ENCODE measurements at places on chromosomes 5 and 9.

DNA sequence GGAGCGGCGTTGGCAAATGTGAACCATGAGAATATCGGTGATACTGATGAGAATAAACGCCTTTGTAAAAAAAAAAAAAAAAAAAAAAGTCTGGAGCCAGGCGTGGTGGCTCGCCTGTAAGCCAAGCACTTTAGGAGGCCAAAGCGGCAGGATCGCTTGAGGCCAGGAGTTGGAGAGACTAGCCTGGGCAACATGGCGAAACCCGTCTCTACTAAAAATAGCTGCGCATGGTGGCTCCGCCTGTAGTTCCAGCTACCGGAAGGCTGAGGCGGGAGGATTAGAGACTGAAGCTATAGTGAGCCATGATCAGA lies 425 bp upstream of the NFX1 start:
- no peak for DNase-seq

DNA sequence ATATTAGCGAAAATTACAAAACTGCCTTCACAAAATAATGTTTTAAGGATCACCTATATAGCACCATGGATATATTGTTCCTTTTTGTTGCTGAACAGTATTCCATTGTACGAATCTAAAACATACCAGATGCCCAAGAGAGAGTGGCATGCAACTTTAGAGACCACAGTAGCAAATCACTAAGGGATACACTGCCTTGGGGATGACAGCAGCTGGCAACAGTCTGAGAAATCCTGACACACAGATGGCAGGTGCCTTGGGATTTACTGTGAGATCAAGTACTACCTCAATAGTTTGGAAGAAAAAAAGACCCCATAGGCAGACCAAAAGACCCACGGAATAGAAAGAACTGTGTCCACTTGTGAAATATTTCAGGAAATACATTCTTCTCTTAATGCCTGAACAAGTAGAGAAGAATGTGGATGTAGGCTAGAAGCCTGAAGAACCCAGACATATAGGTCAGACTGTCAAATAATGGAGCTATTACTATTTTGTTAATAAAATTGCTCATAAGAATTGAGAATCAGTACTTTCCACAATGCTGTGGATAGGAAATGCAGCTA lies 53.4 kb downstream of the PLPP1 start:
- DNase-seq = no peak

- no peak for DNase-seq
Measured at GRCh38 chr5:154493274-154493673, 15.2 kb upstream of the HAND1 start.

GRCh38 chr9:84123648-84124406 lies 143.2 kb downstream of the RMI1 start:
- no peak for DNase-seq

- DNase-seq = no peak
Measured at GRCh38 chr5:83374547-83374946, 97.0 kb upstream of the VCAN start.

GRCh38 chr5:139971202-139971725 lies 71.8 kb downstream of the NRG2 start:
- DNase-seq = no peak

- no peak for DNase-seq
Measured at GRCh38 chr5:151029179-151030055, 9.0 kb downstream of the GPX3 start.

GRCh38 chr5:168066536-168067208 lies 224.8 kb upstream of the WWC1 start:
- DNase-seq = no peak

- no peak for DNase-seq
Measured at GRCh38 chr5:53946405-53947100, 363.8 kb downstream of the ARL15 start.

DNA sequence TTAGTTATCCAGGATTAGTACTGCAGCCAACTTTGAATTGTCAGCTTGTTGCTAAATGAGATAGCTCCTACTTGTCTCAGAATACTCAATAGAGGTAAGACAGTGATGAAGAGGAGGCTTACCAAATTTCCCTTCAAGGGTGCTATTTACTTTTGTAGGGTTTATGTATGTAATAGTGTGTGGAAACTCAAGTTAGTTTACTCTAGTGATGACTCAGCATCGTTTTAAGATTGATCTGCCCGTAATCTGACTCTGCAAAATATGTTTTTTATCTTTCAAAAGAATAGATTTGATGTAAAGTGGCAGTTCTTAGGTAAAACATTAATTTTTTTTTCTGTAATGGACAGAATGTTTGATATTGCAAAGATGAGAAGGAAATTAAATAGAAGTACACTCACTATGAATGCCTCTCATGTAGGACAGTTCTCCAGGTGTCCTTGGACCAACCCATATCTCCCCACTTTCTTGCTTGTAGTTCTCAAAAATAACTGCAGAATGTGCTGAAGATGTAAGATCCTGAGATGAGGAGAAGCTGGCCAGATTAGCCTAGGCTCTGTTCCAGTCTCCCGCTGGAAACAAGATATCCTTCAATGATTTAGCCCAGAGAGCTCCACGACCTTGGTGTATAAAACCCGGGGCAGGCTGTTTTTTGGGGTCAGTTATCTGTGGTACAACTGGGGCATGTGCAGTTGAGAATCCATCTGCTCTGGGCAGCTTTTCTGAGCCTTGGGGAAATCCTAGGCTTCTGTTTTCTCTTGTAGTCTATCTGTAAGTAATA lies 24.4 kb upstream of the MROH2B start:
- DNase-seq = no peak

DNA sequence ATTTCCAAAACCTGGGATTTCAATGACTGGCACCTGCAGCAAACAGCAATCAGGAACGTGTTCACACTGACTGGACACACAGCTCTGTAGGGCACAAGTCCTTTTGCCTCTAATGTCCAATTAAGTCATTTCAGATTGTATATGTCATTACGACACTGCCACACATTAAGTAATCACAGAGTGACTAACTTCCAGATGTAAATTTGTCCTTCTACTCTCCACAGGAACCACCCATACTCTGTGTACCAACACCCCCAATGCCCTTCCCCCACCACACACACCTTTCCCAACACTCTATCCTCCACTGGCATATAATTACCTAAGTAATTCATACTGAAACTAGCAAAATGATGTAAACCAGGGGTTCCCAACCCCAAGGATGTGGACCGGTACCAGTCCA lies 30.5 kb downstream of the LARS1 start:
- peak; percentile 10 for DNase-seq

GRCh38 chr9:84314306-84314705 lies 26.3 kb downstream of the SLC28A3 start:
- DNase-seq = no peak

DNA sequence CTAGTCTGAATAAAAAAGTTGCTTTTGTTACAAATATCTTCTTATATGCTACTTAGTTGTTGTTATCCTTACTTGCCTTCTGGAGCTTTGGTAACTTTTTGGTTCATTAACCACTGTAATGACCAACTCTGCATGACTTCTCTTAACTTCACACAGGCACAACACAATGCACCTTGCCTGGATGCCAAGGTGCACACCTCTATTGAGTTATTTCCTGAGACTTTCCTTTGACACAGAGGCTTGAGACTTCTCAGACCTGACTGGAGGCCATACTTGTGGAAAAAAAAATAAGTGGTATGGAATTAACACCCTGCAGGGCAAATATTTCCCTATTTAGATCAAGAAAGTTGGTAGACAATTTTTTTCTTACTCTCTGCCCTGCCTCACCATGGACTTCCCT lies 1925.6 kb downstream of the EFNA5 start:
- no peak for DNase-seq

DNA sequence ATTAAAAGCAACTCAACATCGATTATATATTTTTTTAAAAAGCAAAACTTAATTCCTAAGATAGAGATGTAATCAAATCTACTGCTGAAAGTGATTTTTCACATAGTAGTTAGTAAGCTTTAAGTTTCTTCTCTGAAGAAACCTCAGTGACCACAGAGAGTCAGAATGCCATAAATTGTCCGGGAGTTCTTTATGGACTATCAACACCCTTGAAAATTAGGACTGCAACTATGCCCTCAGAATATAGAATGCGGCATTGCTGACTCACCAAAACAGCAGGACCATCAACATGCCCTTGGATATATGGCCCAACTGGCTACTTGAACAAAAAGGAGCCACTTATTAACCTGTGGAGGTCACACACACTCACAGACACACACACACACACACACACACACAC lies 228.9 kb upstream of the SNX2 start:
- no peak for DNase-seq

DNA sequence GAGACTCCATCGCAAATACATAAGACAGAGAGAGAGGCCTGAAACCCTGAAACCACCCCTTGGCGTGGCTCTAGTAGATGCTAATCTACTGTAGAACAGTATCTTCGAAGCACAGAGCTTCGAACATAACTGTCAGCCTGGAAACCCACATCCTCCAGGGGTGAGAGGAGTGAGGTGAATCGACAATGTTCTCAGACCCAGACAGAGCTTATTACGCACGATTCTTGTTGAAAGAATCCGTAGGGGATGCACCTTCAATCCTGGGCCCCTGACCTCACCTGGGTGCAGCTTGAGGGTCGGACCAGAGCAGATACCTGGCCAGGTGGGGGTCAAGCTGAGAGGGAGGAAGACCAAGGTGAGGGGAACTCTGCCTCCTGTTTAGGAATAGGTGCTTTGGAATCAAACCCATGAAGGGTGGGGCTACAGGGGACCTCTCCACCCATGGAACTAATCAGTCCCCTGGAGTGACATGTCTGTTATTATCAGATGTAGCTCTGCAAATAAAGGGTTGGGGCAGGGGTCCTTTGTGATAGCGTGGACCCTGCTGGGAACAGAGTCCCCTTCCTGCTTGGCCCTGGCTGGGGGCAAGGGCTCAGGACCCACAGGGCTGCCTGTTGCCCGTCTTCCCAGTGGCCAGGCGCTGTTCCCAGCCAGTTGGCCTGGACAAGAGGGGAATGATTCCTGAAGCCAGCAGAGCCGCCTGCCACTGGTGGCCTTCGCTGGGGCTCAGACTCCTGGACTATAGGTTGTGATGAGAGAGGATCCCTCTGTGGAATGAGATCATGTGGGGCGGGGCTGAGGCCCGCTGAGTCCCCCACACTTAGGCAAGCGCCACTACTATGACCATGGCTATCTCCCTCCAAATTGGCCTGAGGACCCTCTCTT lies 41.2 kb downstream of the DBH start:
- DNase-seq = peak; percentile 86

DNA sequence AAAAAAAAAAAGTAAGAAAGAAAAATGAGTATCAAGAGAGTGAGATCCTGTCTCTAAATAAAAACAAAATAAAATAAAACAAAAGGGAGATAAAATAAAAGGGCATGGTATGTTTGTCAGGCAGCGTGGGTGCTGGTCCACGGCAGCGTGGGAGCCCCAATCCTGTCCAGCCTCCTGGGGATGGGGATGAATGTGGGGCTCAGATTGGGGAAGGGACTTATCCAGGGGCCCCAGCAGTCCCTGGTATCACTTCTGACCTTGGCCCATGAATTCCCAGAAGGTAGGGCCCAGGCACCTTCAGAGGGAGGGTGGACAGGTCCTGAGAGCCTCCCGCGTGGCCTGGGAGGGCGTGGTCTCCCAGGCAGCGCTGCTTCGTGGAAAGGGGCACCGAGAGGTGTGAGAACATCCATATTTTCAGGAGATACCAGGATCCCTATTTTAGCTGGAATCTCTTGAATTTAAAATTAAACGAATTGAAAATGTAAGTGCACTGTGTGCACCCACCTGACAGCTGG lies 71.2 kb downstream of the ZNF354C start:
- no peak for DNase-seq

- peak; percentile 24 for DNase-seq
Measured at GRCh38 chr9:76018761-76019160, 128.3 kb downstream of the PCSK5 start.

DNA sequence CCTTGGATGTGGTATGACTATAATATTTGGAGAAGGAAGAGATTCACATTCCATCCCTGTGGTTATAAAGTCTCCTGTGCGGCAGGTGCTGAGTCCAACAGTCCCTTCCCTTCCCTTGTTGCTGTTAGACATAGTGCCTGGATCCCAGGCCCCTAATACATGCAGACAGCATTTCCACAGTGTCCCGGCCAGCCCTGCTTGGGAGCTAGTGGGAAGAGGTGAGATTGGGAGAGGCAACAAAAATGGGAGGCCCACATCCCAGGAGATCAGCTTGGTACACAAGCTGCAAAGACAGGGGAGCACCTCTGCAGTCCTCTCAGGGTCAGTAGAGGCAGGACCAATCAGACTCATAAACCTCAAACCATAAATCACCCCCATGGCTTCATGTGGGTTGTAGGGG lies 3.3 kb upstream of the NEURL1B start:
- DNase-seq = no peak

- peak; percentile 68 for DNase-seq
Measured at GRCh38 chr9:108816037-108816436, 39.7 kb downstream of the ACTL7B start.

DNA sequence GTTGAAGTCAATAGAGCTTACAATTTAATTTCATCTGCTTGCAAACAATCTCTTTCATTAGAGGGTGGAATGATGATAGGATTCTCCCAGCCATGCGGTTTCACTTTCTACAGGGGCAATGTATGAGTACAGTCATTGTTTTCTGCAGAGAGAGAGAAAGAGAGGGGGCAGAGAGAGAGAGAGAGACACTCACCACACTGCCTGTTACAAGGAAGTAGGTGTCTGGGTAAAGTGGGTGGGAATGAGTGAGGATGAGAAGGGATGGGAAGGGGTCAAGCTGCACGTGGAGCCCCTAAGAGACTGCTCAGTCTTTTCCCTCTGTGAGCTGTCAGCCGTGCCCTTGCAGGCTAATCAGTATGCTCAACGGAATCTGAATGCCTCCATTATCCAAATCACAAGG lies 454.3 kb downstream of the KDM4C start:
- DNase-seq = no peak

- DNase-seq = no peak
Measured at GRCh38 chr9:14240537-14240936, 73.4 kb downstream of the NFIB start.

DNA sequence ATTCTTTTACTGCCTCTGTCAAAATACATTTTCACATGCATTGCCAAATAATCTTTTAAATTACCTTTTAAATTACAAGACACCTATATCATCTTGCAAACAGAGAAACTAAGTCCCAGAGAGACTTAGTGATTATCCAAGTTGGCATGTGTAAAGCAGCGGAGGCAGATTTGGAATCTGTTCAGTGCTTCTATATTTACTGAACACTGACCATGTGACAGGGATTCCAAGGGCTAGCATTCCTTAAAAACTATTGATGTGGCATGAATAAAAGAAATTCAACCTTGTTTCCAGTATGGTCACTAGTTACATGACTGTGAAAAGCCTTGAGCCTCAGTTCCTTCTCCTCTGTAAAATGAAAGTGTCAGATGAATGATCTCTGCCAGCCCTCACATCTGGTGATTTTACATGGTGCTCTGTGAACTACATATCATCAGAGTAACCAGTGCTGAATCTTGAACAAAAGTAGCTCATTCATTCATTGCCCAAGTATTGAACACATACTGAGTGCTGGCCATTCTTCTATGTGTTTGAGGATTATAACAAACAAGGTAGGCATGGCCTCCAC lies 71.9 kb upstream of the PPP1R2B start:
- DNase-seq = no peak

DNA sequence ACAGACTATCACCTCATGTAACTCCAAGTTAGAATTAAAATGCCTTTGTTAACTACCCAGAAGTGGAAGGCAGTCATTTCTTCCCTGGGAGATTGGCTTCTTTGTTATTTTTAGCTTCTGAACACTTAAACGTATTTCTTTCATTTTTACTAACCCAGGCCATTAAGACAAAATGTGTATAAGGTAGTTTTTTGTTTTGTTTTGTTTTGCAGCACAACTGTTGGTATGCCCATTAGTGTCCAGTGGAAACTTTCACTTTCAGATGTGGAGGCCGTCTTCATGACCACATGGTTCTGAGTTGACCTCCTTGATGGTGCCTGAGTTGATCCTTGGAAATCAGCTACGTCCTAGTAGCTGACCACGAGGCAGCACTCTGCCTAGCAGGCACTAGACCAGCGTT lies 264.6 kb upstream of the ZNF608 start:
- DNase-seq = no peak

Measured in hematopoietic multipotent progenitor cell treated with erythropoietin and hydrocortisone succinate and interleukin-3 and kit ligand, for 4 days (in vitro differentiated cells).